ENCODE measurements at places on chromosomes 7 and 10.

DNA sequence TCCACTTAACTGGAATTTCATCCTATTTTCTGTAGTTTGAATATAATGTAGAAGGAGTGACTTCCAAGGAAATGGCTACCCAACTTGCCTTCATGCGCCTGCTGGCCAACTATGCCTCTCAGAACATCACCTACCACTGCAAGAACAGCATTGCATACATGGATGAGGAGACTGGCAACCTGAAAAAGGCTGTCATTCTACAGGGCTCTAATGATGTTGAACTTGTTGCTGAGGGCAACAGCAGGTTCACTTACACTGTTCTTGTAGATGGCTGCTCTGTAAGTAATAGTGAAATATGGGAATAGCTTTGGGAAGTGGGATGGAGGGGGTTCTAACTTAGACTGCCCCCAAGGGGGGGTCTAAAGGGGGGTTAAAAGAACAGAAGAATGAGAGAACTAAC, 34.5 kb downstream of the COL1A2 start:
- no peak for DNase-seq

GRCh38 chr10:80465451-80465835, 11.3 kb downstream of the TSPAN14 start:
- no peak for DNase-seq

DNA sequence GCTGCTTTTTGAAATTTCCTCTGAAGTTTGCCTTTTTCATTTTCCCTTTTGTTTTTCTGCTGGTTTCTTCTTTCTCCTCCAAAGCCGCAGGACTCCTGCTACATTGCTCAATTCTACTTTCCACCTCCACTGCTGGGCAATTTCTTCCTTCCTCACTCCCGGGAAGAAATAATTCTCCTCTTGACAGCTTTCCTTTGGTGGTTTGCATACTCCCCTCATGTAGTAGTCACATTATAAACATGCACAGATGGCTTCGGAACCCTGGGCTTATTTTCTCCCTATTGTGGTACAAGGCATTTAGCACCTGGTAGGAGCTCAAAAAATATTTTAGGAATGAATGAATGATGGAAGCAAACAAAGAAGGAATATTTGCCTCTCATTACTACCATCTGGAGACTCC, 977.2 kb downstream of the LRMDA start:
- DNase-seq = peak; percentile 65

GRCh38 chr10:18195060-18195799, 55.0 kb downstream of the CACNB2 start:
- DNase-seq = peak; percentile 53

DNA sequence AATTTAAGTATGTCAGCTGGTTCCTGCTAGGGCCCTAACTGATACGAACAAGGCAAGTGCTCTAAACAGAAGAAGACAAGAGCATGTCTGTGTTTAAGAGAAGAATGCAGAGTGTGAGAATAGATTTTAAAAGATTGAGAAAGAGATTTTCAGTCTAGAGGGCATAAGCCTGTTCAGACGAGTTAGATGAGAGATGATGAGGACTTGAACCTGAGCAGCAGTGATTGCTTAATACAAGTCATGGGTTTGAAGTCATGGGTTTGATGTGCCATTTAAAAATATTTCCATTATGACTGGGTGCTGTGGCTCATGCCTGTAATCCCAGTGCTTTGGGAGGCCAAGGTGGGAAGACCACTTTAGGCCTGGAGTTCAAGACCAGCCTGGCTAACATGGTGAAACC, 108.9 kb upstream of the PLXDC2 start:
- no peak for DNase-seq

- DNase-seq = peak; percentile 13
Measured at GRCh38 chr7:136114966-136115762, 138.0 kb upstream of the MTPN start.

DNA sequence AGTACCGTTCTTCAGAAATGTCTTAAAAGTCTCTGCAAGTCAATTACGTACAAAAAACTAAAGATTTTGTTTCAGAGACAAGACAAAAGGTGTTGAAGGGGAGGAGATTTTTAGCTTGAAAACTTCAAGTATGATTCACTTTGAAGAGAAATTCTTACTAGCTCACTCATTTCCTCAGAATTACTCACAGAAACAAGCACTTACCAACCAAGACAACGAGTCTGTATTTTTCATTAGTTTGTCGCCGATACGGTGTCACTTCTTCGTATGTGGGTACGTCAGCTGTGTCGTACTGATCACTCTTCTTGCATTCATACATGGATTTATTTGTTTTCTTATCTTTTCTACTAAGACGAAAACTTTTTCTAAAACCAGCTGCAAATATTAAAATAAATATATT, 90.6 kb upstream of the ODAD2 start:
- peak; percentile 98 for DNase-seq

DNA sequence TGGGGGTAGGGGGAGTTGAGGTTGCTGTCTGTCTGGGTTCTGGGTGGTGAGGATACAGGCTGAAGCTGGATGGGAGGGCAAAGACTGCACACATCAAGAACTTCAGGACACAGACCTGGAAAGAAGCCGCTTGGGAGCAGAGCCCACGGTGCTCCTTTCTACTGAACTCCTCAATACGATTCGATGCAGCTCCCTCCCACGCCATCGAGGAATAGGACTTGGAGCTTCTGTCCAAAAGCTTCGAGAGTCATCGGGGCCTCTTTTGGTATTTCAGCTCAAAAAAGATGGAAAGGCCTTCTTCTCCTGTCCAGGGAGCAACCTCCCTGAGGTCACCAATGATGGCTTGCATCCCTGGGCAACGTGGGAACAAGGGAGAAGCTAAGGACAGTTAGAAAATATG, 407.1 kb upstream of the MGMT start:
- DNase-seq = no peak

- DNase-seq = no peak
Measured at GRCh38 chr10:120783867-120784266, 67.3 kb upstream of the WDR11 start.

DNA sequence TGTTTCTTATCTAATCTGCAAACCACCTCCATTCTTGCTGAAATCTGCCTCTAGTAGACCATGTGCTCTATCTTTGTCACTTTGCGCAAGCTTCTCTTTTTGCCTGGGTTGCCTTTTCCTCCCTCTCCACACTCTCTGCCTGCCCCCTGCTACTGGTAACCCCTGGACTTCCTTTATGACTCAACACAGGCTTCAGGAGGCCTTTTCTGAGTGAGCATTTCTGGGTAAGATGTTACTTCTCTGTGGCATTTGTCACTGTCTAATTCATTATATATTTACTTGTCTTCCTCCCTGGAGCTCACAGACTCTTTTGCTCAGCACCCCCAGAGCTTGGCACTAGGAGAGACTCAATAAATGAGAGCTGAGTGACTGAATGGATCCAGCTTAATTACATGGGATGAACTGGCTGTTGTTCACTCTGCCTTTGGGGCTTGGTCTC, 8.4 kb downstream of the GOLGA7B start:
- DNase-seq = no peak

GRCh38 chr10:18659125-18659818, at the start of gene ARL5B:
TSS of gene ARL5B (plus strand) at chr10:18659431. CDS start at chr10:18659638, 207 bp downstream.
- peak; percentile 98 for DNase-seq

DNA sequence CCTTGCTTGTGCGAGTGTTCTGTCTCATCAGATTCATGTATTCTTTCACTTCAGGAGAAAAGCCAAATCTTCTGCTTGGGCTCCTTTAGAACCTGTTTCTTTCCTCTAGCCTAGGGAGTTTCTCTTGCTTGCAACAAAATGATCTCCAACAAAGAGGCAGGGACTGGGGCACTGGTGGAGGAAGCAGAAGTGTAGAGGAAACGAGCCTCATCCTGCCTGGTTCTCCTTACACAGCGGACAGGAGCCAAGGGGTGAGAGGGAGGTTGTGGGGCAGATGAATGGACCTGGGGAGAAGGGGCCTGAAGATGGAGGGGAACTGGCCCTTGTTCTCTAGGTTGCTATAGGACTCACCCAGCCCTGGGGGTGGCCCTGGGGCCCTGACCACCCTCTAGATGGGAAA, 141.1 kb downstream of the PKD1L1 start:
- no peak for DNase-seq

GRCh38 chr10:63633677-63634487, 112.7 kb downstream of the REEP3 start:
- DNase-seq = peak; percentile 17

GRCh38 chr10:24916365-24916764, 36.0 kb downstream of the PRTFDC1 start:
- no peak for DNase-seq

DNA sequence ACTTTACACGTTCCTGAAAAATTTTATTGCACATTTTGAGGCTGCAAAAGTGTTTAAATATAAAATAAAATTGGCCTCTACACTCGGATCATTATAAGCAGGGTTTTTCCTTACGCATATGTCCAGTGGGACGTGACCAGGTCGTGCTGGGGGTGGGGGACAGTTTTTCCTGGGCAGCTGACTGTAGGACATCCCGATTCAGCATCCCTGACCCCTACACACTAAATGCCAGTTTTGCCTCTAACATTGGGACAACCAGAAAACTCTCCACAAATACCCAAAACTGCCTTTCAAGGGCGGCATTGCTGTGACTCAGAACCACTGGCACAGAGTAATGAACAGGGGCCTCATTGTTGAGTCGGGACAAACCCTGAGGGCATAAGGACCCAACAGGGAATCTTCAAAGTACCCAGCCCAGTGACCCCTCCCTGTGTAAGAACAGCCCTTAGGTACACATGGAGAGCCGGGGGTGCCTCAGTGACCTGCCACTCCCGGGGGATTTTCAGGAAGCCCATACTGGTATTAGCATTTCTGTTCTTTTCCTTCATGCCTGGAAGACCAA, 170.6 kb downstream of the ARHGAP21 start:
- no peak for DNase-seq

DNA sequence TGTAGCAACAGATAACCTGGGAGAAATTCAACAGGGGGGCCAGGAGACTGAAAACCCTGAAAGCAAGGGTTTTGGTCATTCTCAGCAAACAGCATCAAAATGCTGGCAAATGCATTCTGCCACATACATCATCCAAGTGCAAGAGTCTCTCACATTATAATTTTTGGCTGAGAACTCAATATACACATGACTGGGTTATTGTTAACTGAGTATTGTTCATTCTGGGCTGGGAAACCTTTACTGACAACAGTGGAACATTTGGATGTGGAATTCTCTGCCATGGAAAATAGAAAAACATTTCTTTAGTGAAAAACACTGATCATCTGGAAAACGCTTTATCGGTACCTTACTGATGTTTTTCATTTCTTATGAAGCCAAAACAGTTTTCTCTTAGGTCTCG, 73.1 kb upstream of the MET start:
- no peak for DNase-seq

GRCh38 chr7:98276241-98276761, 5.2 kb upstream of the BRI3 start:
- no peak for DNase-seq

- no peak for DNase-seq
Measured at GRCh38 chr10:78966182-78966787, 102.5 kb upstream of the ZMIZ1 start.

- no peak for DNase-seq
Measured at GRCh38 chr7:78601728-78602127, 803.2 kb downstream of the PHTF2 start.

DNA sequence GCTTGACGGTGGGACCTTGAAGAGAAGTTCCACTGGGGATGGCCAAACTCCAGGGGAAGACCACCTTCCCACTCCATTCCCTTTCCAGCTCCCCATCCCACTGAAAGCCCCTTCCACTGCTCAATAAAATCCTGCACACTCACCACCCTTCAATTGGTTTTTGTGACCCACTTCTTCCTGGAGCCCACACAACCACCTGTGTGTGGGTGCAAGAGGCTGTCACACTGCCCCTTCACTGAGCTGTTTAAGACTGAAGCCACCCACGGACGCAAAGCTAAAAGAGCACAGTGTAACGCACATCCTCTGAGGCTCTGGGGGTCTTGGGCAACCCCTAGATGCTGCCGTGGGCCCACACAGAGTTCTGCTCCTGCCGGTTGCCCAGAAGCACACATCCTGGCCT, 12.8 kb upstream of the PITRM1 start:
- no peak for DNase-seq

DNA sequence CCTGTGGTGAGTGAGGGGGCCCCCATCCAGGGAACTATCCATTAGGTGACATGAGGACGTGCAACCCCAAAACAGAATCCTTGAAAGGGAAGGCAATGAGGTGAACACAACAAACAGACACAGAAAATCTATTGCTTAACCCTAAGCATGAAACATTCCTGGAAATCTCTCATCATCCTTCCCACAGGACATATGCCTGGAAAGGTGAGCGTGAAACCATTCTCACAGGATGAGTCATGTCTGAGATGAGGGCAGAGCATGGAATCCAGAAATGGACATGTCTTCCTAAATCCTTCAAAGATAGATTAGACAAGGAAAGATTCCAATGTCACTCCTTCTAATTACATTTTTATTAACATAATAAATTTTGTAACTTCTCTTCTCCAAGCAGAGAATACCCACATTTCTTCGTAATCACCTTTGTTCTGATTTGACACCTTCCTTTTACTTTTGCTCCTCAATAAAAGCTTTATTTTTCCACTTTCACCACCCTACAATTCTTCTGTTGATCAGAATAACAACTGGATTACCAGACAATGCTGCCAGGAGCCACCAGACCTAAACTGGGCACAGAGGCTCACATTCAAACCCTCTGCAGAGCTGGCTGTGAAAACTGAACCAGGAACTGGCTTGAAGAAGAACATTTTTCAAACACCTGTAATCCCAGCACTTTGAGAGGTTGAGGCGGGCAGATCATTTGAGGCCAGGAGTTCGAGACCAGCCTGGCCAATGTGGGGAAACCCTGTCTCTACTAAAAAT, 67.2 kb downstream of the COBL start:
- DNase-seq = no peak

GRCh38 chr10:70267161-70267933, 16.5 kb downstream of the NPFFR1 start:
- DNase-seq = peak; percentile 96

DNA sequence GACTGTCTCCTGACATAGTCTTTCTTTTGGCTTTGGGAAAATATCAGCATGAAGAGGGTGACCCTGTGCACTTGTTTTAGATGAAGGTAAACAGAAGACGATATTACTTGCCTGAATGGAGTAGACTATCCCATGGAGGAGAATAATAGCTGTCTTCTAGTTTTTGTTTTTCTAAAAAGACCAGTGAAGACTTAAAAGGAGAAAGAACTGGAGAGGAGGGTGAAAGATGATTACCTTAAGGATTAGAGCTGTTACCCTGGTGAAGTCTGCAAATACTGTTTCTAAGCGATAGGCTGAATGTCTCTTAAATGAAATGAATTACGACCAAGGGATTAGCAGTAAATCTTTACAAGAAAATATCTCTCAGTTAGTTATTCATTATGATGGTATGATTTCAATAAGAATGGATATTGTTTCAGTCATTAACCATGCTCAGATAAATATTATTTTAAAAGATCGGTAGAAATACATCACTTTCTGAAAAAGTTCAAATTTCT, 255.6 kb upstream of the FERD3L start:
- no peak for DNase-seq

- no peak for DNase-seq
Measured at GRCh38 chr10:50375051-50375452, 123.7 kb upstream of the ASAH2 start.

DNA sequence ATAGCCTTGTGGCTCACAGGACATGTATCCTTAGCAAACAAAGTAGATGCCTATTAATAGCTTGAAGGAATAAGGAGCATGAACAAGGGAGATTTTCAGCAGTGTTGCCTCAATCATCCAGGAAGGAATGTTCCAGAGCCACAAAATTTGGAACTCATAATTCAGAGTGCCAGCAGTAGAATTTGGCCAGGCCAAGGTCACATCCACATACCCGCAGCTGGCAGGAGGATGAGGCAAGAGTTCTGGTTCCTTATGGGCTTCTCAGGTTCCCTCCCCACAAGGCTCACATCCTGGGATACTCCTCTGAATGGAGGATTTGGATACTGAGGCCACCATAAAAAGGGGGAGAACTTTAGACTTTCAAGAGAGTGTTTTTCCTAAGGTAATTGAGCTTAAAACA, 45.8 kb downstream of the SUFU start:
- no peak for DNase-seq

GRCh38 chr10:17058093-17058492, 71.5 kb downstream of the CUBN start:
- no peak for DNase-seq

Data from astrocyte (in vitro differentiated cells and primary cell).